ENCODE measurements at places on chromosomes 7 and 10.
A peak's percentile ranks its signal among the peaks of the same experiment; 100 is the strongest.

GRCh38 chr10:46077141-46077554, 31.1 kb upstream of the MSMB start:
- no peak for DNase-seq

DNA sequence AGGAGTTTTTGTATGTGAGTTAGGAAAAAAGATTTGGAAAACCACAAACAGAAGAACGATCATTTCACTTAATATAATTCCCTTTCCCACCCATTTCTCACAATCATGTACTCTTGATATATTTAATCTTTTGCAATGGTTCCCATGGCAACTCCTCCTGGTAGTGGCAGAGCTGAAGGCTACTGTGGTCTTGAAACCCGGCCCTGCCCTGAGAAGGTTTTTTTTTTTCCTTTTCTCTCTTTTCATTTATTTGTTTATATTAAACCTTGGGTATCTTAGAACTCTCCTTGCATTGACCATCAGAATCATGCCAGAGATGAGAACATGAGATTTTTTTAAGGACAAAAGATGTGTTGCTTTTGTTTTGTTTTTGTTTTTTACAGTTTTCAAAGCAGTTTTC, 566.1 kb upstream of the NRP1 start:
- peak; percentile 35 for DNase-seq

- DNase-seq = no peak
Measured at GRCh38 chr7:22127835-22128527, 182.3 kb upstream of the CDCA7L start.

DNA sequence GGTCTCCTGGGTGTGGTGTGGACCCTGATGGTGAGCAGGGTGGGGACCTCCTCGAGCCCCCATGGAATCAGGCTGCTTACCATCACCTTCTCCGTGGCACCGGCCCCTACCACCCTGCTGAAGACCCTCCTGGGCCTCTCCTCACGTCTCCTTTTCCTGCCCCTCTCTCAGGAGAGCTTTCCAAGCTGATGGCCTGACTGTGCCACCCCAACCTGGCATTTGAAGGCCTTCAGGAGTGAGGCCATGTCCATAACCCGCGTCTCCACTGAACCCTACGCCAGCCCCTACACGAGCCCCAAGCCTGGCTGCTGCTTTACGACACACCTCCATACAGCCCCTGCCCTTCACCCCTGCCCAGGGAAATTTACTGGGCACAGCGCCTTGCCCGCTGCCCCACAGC, 55.4 kb downstream of the ZRANB1 start:
- DNase-seq = no peak

- DNase-seq = no peak
Measured at GRCh38 chr10:71971769-71972555, 7.8 kb downstream of the CHST3 start.

DNA sequence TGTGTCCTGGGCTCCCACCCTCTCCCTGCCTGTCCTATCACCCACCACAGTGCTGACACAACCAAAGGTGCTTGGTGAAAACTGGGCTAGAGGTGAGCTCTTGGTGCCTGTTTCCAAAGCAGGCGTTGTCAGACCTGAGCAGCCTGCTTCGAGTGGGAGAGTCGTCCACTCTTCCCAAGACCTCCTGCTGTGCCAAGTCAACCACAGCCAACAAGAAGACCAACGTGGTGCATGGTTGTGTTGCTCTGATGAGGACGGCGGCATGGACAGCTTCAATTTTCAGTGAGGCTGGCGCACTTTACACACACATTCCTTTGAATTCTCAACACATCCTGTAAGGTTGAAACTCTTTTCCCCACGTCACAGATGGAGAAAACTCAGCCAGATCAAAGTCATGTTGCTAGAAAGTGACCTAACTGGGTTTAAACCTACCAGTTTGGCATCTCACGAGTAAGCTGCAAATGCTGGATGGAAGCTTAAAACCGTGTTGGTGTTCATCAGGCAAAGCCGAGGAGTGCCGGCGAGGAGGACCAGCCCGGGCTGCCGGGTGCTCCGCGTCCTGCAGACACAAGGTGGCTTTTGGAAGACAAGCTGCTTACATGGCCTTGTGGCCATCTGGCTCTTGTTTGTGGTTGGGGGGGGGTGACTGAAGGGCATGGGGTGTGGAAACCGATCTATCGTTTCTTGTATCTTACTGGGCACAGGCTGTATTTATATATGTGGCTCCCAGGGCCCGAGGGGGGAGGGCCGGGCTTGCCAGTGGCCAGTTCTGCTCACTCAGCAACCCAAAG, 39.3 kb downstream of the INSIG1 start:
- no peak for DNase-seq

DNA sequence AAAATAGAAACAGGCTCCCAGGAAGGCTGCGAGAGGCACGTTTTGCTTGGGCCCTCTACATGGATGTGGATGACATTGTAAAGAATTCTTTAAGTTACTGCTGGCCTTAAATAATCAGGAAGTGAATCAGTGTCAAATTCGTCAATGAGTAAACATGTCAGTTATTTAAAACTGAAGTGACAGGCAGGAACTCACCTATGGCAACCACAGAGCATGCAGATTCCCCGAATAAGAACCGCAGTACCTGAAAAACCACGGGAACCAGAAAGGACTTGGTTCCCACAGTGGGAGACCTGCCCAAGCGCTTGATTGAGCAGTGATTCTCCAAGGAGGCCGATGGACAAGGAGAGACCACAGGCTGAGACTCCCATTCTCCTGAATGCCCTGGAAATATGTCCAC, 351.2 kb upstream of the AKR1E2 start:
- DNase-seq = no peak

DNA sequence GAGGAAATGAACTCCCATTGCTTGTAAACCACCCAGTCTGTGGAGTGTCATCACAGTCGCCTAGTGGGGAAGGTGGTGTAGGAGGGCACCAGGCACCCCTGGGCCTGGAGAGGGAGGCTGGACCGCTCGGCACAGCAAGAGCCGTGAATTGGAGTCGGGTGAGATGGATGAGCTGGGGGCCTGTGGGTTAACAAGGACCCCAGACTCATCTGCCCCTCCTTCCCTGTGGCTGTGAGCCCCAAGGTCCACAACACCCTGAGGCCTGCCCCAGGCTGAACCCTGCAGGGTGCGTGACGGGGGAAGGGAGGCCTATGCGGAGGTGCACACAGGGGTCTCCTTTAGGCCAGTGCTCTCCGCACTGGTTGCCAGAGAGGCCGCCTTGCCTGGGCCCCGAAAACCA, 581.4 kb upstream of the FOXK1 start:
- DNase-seq = no peak

DNA sequence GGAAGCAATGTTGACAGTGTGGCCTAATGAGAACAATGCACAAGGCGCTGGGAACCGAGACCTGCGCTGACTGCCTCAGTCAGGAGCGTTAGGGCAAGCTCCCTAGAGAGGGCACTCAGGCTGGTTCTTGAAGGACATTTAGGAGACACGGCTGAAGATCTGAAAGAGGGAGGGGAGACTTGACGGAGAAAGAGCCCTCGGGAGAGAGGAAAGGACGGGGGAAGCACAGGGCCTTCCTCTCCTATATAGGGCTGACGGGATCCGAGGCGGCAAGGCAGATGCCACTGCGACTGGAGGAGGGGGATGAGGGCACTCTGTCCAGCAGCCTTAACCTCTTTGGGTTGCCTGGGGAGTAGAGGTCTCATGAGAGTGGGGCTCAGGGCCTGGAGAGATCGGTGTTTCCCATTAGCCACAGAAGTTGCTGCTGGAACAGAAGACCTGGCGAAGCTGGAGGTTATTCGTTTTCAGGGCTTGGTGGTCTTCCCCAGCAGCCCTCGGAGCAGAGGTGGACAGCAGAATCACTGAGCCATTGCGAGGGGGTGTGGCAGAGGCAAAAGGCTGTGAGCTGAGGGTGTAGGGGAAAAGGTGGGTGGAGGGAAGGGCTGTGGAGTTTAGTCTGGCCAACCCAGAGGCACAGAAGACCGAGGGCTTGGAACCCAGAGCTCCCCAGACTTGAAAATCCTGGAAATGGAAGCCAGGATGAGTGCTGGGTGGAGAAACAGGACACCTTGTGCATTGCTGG, 36.0 kb downstream of the CLEC2L start:
- no peak for DNase-seq

- DNase-seq = no peak
Measured at GRCh38 chr10:123999956-124000615, 93.3 kb downstream of the CHST15 start.

- DNase-seq = peak; percentile 63
Measured at GRCh38 chr7:155598810-155599210, 45.7 kb upstream of the RBM33 start.

Measured in fibroblast of upper back skin (primary cell).